Activated naive CD4-positive, alpha-beta T cell treated with anti-CD3 and anti-CD28 coated beads for 36 hours (primary cell): ENCODE measurements at places on chromosomes 13 and 19.

GRCh38 chr13:20798027-20798426 lies 24.3 kb upstream of the EEF1AKMT1 start:
- DNase-seq = no peak

- DNase-seq = no peak
Measured at GRCh38 chr13:74092711-74093110, 41.5 kb downstream of the KLF12 start.

GRCh38 chr19:38877781-38878574 lies at the start of gene RINL:
Gene RINL (minus strand): TSS chr19:38878275. CDS start chr19:38876742, 1,533 bp downstream.
- peak; percentile 88 for DNase-seq

GRCh38 chr19:53389978-53390377 lies 5.0 kb upstream of the ZNF765 start:
- DNase-seq = no peak

DNA sequence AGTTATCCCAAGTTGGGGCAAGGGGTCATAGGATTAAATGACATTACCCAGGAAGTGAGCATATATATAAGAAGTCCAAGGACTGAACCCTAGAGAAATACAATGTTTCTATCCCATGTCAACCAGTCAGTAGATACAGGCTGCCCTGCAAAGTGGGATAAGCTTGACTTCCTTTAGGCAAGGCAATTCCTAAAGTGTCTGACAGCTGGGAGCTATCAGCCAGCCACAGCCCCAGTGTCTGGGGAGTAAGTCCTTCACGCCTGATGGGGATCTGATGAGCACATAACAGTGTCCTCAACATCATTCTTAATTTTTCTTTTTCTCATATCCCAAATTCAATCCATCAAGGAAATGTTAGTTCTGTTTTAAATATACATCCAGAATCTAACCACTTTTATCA lies 54.1 kb downstream of the DNAJC15 start:
- DNase-seq = no peak

DNA sequence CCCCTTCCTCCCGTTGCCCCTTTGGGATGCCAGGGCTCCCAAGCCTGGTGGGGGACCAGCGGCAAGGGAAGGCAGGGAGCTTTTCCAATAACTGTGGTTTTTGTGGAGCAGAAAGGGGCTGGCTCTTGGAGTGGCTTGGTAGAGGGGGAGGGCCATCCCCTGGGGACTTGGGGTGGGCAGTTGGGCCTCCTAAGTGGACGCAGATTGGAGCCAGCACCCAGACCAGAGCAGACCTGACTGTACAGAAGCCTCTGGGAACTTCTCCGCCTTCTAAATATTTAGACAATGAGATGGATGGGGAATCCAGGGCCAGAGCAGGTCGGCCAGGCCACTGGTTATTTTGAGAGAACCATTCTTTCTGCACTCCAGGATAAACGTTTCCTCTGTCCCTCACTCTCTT lies 4.2 kb downstream of the PTGIR start:
- DNase-seq = no peak

DNA sequence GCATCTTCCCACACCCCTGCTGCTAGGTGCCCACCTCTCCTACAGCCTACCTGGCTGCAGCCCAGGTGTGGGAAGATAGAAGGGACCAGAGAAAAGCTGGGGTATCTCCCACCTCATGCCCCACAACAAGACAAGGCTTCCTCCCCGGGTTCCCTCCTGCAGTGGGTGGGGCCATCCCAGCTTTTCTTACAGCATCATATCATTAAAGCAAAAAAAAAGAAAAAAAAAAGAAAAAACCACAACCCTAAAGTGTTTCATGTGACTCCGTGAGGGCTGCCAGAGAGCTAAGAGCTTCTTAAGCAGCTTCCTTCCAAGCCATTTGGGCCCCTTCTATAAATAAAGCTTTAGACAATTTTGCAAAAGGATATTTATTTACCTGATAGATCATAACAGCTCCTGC lies 455.4 kb upstream of the TSHZ3 start:
- no peak for DNase-seq

GRCh38 chr19:42174958-42175734 lies 42.3 kb downstream of the DEDD2 start:
- DNase-seq = no peak

- no peak for DNase-seq
Measured at GRCh38 chr19:29012457-29012856, 200.5 kb downstream of the UQCRFS1 start.

DNA sequence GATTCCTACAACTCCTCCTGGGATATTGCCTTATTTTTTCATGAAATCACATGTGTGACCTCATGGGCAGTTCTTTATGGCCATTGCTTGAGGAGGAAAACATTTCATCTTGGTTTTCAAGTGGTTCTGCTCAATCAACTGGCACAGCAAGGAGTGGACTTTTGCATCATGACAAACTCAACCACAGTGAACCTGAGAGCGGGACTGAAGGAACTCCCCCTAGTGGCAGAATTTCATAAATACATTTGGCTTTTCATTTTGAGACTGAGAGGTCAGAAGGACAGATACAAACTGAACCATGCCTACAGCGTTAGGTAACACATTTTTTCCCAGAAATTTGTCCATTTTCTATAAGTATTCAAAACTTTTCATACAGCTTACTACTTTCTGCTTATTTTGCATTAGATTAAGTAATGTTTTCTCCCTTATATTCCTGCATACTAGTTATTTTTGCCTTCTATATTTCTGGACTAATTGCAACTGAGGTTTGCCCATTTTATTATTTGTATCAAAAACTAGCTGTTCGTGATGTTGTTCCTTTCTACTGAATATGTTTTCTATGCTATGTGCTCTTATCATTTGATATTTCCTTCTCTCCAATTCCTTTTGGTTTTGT lies 13.4 kb upstream of the SIGLEC12 start:
- peak; percentile 31 for DNase-seq

DNA sequence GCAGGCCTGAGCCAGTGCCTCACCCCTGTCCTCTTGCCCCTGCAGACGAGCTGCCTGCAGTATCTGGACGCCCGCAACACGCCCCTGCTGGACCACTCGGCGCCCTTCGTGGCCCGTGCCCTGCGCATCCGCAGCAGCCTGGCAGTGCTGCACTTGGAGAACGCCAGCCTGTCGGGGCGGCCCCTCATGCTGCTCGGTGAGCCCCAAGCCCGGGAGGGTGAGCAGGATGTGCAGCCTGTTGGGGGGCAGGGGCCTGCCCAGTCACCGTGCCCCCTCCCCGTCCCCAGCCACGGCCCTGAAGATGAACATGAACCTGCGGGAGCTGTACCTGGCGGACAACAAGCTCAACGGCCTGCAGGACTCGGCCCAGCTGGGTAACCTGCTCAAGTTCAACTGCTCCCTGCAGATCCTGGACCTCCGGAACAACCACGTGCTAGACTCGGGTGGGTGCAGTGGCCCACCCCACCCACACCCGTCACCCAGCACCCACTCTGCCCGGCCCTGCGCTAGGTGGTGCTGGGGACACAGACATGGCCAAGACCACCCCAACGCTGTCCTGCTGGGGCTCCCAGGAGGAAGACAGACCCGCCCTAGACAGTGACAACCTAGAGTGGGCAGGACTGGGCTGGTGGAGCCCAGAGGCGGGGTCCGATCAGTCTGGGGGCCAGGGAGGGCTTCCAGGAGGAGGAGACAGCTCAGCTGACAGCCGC lies 18.6 kb downstream of the NKPD1 start:
- no peak for DNase-seq
